ENCODE measurements at places on chromosomes 7 and 10.

GRCh38 chr10:35232527-35232926 is 103.8 kb upstream of the CCNY start:
- no peak for DNase-seq

DNA sequence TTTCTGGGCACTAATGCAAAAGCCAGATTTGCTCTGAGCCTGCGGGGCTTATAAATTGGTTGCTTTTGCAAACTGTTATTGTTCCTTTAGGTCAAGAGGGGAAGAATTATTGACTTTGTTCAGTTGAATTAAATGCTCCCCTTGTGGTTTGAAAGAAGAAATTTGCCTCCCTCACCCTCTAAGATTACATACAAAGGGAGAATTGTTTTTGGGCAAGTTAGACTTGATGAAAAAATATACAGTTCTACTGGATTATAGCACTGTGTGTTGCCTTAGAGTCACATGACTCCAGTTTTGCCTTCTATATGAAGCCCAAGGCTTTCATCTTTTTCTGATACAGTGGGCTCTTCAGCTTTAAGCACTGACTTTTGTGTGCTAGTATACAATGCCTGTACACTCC is 1265.8 kb upstream of the LRRTM3 start:
- no peak for DNase-seq

DNA sequence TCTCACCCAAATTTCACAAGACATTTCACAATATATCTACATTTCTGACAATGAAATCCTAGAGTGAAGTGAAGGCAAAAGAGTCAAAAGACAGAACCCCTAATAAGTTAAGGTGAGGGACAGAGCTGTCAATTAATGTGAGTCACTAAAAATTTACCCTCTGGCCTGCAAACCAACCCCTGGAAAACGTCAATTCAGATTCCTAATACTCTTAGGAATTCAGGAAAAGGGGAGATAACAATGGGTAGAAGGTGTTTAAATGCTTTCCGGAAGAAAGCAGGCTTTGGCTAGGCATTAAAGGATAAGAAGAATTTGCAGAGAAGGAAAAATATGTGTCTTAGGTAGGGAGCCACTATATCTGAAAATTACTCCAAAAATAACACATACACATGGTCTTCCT is 299.6 kb downstream of the INHBA start:
- no peak for DNase-seq

DNA sequence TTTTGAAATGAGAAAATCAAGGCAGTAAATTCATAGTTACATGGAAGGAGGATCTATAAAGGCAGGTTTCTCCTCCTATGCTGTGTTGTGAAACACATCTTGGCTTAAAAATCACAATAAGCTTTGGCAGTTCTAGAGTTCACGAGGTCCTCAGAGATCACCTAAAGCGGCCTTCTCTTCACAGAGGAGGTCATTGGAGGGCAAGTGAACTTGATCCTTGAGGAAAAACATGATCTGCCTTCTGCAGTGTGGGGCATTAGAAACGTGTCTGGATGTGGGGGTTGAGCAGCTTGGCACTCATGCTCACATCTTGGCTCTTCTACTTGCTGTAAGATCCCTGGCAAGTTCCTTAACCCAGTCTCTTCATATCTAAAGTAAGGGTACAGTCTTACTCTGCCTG is 96.1 kb upstream of the BMPER start:
- no peak for DNase-seq

GRCh38 chr7:13115855-13116254 is 428.4 kb downstream of the ARL4A start:
- DNase-seq, result no peak

- no peak for DNase-seq
Observed at GRCh38 chr10:62072901-62073300, 171.4 kb downstream of the ARID5B start.

DNA sequence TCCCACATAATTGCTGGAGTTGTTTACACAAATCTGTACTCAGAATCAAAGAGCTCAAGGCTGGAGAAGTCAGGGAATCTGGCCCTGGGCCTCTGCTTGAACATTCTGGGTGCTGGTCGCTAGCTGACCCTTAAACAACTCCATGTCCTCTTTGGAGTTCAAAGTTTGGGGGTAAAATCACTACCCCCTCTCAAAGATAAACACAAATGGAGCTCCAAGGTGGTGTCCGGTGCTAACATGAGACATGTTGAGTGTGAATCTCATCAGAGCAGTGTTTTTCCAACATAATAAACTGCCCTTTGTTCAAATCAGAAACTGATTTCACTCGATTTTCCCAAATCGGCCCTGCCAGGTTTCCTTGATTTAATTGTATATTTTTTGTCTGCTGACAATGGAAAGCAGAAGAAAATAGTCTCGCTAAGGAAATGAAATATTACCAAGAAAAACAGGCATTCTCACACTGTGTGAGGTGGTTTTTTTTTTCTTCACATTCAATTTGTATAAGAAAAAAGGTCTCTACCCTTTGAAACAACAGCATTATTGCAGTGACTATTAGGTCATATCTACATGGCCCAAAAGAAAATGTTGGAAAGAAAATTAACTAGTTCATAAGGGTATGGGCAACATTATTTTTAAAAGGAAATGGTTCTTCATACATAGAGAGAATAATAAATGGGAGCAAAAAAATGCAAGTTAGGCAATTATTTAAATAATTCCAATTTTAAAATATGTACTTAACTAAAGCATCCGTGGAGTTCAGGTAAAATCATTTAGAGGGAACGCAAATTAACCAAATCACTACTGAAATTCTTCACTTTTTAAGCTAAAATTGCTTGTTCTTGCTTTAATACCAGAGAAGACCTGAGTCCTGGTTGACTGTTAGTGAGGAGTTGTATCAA is 56.1 kb upstream of the CAPZA2 start:
- no peak for DNase-seq

- no peak for DNase-seq
Observed at GRCh38 chr7:112933598-112933997, 143.4 kb upstream of the TMEM168 start.

DNA sequence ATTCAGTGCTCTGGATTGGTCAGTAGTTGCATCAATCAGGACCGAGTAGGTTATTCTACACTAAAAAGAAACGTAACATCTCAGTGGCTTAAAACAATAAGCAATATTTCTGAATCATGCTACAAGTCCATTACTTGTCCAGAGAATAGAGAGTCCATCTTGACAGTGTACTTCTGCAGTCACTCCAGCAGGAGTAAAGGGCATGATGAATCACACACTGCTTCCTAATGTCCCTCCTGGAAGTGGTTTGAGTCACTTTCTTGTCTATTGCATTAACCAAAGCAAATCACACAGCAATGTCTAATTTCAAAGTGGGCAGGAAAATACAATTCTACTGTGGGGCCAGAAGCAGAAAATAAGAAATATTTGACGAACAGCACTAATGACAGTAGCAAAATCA is 124.8 kb downstream of the TSPAN12 start:
- no peak for DNase-seq

DNA sequence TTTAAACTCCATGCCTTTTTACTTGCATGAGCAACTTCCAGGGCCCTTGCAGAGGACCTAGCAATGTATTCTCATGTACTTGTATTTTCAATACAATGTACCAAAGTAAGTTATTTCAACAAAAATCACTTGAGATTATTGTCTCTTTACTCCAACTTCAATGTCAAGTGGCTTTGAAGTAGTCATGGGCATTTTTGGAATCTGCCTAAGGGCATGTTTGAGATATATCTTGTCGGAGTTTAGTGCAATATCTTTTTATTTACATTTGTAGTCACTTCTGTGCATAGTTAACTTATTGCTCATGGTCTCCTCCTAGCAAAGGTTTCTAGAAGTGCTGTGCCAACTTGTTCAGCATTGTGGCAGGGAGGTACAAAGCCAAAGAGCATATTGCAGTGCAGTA is 508.7 kb upstream of the SEMA3D start:
- no peak for DNase-seq

DNA sequence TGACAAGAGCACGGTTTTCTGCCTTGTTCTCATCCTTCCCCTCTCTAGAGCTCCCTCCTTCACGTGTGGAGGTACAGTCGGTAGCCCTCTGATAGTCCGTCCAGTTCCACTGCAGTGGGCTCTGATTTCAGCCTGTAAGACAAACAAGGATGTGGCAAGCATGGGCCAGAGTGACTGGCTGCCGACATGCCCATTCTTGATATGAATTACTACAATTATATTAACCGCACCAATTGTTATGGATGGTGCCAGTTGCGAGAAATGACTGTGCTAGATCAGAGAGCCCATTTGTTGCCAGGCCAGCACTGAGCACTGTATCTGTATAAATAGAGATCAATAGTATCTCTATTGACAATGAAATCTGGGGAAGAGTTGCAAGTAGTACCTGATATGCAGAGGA is 146.6 kb downstream of the CHN2 start:
- no peak for DNase-seq

GRCh38 chr7:128793181-128793547 is 1.4 kb downstream of the CCDC136 start:
- no peak for DNase-seq

GRCh38 chr10:106765241-106765754 is 399.2 kb downstream of the SORCS1 start:
- no peak for DNase-seq

- DNase-seq, result no peak
Observed at GRCh38 chr10:118305730-118306129, 36.4 kb downstream of the FAM204A start.

DNA sequence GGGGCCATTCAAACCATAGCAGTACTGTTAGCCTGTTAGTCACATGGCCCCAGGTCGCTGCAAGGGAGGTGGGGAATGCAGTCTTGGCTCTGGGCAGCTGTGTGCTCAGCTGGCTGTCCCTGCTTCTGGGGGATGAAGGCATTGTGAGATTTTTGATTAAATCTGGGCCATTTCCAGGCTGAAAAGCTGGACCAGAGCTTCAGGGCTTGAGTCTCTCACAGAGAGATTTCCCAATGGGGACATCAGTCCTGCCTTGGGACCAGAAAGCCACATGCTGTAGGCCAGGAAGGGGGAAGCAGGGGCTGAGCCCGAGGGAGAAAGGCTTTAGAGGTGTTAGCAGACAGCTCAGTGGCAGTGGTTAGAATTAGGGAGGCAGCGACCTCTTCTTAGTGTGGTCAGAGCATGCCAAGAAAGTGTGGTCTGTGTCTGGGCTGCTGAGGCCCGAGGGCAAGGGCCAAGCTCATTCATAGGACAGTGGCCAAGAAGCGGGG is 33.6 kb downstream of the PALD1 start:
- DNase-seq, result no peak

DNA sequence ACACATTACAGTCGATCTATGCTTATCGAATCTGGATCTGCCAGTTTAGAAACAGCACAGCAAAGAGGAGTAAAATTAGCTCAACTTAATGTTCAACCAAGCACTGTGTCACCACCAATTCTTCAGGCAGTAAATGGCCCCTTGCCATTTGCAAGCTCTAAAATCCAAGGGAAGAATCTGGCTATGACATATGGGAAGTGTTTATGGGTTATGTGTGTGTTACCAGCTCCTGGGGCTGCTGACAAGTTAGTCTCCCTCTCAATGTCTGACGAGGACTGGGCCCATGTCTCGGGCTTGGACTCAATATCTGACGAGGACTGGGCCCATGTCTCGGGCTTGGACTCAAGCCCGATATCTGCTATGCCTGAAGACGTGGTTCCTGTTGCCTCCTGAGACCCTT is 5.7 kb upstream of the ITIH2 start:
- DNase-seq, result no peak

- no peak for DNase-seq
Observed at GRCh38 chr10:104318810-104319741, 19.2 kb downstream of the ITPRIP start.

DNA sequence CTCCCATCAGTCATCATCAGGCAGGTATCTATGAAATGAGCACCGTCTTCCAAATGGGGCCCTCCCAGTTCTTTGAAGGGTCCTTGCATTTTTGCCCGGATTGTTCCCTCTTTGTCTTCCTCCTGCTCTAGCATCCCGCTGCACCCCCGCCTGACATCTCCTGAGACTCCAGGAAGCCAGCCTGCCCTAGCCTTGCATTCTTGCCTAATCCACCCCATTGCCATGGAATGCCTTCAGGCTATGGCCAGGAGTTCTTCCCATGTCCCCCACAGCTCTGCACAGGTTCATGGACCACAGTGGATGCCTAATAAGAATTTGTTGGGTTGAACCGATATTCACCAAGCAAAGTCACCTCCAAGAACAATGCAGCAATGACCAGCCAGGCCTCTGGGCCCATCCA is 62.1 kb downstream of the ZMIZ1 start:
- no peak for DNase-seq

GRCh38 chr7:139725077-139725476 is 52.7 kb downstream of the HIPK2 start:
- DNase-seq, result no peak

GRCh38 chr7:33733870-33734650 is 171.3 kb upstream of the BMPER start:
- no peak for DNase-seq

- no peak for DNase-seq
Observed at GRCh38 chr7:80900583-80901576, 18.0 kb downstream of the SEMA3C start.

GRCh38 chr7:78684201-78684600 is 769.3 kb downstream of the MAGI2 start:
- no peak for DNase-seq

- DNase-seq, result no peak
Observed at GRCh38 chr10:33617381-33618080, 283.1 kb upstream of the NRP1 start.

- no peak for DNase-seq
Observed at GRCh38 chr10:3494131-3494837, 290.7 kb downstream of the KLF6 start.

DNA sequence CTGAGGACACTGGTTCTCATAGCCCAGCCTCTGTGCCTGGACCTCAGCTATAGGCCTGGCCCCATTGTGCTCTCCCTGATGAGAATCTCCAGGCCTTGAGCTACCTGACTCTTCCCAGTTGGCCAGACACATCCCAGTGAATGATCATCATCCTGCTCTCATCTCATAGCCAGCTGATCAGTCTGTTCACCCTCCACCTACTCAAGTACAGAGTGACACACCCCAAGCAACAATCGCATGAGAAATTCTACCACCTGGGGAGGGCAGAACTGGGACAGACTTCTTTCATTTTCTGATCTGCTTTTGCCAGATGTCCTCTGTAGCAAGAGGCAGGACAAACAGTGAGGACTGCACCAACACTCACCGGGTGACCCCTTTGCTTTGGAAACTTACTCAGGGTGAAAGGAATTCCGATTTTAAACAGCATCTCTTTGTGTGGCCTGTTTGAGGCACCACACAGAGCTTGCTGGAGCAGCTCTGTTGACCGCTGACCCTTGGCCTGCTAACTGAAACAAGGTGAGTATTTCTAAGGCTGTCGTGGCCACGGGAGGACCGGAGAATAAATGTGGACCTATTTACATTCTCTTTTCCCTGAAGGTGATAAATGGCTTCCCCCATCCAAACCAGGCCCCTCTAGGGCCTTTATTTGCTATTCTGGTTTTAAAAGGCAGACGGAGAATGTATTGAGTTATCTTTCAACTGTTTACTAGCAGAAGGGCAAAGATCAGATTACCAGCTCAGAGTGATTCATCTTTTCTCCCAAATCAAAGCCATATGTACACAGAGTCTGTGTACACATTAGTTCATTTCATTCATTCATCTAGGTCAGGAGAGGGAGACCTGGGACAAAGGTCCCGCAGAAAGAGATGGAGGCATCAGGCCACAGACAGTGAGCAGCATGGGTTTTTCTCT is 181.4 kb upstream of the TNS3 start:
- no peak for DNase-seq

GRCh38 chr7:149524394-149524793 is 26.8 kb upstream of the ZNF746 start:
- no peak for DNase-seq

- DNase-seq, result no peak
Observed at GRCh38 chr10:71414359-71414758, 17.6 kb downstream of the CDH23 start.

GRCh38 chr7:15303357-15303756 is 258.5 kb downstream of the AGMO start:
- DNase-seq, result no peak
